Esophagus squamous epithelium (tissue), 5 donors: ENCODE measurements at places on chromosomes 1 and 21.

- DNase-seq: no peak
Observed at GRCh38 chr1:162373541-162374260, 3.0 kb downstream of the SPATA46 start.

- DNase-seq: no peak
Observed at GRCh38 chr1:6996866-6997265, 211.6 kb downstream of the CAMTA1 start.

- DNase-seq: no peak
Observed at GRCh38 chr1:34856697-34857096, 2.9 kb downstream of the SMIM12 start.

DNA sequence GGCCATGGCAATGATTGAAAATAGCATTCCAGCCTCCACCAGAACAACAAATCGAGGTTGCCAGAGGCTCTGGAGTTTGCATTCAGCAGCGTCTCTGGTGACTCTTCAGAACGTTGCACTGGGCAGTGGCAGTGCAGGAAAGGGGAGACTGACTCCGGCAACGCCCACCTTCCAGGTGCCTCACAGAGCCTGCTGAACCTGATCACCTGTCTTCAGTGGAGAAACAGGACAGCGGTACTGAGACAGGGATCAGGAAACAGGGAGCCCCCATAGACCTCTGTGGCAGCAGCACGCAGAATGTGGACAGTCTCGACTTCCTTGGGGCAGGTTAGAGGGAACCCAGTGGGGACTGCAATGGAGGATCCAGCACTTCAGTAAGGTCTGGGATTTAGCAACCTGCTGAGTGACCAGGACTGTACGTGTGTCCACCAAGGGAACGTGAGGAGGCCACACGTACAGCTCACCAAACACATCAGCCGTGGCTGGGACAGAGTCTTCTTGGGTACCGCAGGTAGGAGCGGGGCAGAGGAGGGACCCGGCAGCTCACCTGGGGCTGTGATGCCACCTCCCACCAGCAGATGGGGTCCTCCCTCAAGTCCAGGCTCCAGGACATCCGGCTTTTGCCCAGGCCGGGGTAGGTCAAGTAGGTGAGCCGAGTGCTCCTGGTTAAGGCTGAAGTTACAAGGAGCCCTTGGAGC is 128.6 kb downstream of the PRDM2 start:
- DNase-seq: no peak

DNA sequence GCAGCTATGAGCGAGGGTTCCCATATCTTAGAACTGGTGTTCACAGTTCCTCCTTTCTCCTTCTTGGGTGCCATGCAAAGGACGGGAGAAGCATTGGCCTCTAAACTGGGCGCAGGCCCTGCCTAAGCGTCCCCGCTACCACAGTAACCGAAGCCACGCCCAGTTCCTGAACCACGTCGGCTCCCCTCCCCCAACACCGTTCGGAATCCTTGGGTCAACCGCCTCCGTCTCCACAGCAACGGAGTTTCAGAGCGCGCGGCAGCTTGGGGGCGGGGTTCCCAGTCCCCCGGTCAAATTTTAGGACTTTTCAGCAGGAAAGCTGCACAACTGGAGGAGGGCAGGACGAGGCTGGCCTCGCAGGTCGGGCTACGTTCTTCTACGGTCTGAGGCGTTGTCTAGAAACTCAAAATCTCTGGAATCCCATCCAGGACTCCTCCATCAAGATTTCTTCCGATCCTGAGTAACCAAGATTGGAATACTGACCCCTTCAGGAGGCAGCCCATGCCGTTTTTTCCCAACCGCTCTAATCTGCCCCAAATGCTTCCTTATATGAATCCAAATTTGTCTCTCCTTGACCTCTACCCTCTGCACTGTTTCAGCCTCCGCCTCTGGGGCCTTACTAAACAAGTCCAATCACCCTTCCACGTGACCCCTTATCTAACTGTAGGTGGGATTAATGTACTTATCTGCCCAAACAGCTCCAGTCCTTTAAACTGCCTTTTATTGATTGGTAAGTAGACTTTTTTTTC is at the start of gene SPAG17:
Gene SPAG17, minus strand, starts transcription at position 145 of the 749 bp plus-strand sequence. Its CDS starts 71 bp downstream, at position 74.
- DNase-seq: no peak

- DNase-seq: no peak
Observed at GRCh38 chr1:96519851-96520578, 201.6 kb upstream of the PTBP2 start.
